ENCODE measurements at places on chromosomes 7 and 10. TPM values are rescaled to one million over a fixed set of nuclear protein-coding genes. Genes with fewer than 3 reads are reported as not detected.

Gene ANKRD61
- 0.23 TPM for total RNA-seq

Gene CAMK2G
- 16.4 TPM for total RNA-seq

Gene RBP3
- not detected for total RNA-seq

Gene TRPV5
- not detected for total RNA-seq

Gene ANKRD30A
- not detected for total RNA-seq

Gene PRPS1L1
- not detected for total RNA-seq

DNA sequence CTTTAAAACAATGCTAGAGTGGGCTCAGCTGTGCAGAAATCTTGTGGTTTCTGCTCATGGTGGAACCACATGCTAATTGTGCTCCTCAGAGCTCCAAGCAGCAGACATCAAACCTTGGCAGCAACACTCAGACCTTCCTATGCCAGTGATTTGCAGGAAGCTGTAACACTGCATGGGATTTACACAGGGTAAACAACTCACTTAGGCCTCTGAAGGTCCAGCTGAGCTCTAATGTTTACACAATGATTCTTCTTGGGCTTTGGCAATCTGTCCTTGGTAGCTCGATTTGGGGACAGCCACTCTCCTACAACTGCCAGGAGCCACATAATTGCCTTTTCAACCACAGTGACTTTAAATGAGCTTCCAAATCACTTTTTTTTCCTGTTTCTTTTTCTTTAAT lies 97.7 kb upstream of the PDLIM1 start:
- no peak for DNase-seq

DNA sequence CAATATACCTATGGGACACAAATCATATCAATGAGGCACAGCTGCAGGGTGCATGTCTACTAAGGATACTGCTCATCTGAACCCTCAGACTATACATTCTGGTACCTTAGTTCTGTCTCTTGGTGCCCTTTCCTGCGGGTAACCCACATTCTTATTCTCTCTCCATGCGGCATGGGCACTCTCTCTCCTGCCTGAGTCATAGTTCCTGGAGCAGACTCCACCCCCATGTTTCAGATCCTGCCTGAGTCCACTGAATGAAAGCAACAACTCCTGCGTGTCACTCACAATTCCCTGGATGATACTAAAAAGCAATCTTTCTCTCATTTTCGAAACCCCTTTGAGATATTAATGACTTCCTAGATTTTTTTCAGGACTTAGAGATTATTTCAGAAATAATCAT lies 653.1 kb upstream of the C7orf33 start:
- no peak for DNase-seq

- DNase-seq: no peak
Observed at GRCh38 chr10:120782336-120782735, 68.8 kb upstream of the WDR11 start.

DNA sequence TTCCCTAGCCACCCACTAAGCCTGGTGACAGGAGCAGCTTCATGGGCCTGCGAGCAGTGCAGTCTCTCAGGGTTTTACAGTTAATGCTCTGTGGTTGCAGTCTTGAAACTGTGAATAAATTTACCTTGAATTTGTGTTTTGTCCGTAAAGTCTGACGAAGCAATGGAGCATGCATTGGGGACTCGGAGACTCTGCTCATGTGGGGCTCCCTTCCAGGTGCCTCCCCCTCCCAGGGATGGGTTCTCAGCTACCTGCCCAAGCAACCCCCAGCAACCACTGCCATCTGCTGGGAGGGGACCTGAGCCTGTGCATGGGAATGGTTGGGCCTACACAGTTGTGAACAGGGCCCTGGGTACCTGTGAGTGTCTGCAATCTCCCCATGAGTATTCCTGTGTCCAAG lies 36.3 kb upstream of the IKZF1 start:
- DNase-seq: no peak

- no peak for DNase-seq
Observed at GRCh38 chr10:111445667-111446066, 368.8 kb downstream of the ADRA2A start.

- no peak for DNase-seq
Observed at GRCh38 chr10:131252567-131253276, 58.8 kb downstream of the TCERG1L start.

- no peak for DNase-seq
Observed at GRCh38 chr10:98326621-98327027, 58.6 kb upstream of the LOXL4 start.

DNA sequence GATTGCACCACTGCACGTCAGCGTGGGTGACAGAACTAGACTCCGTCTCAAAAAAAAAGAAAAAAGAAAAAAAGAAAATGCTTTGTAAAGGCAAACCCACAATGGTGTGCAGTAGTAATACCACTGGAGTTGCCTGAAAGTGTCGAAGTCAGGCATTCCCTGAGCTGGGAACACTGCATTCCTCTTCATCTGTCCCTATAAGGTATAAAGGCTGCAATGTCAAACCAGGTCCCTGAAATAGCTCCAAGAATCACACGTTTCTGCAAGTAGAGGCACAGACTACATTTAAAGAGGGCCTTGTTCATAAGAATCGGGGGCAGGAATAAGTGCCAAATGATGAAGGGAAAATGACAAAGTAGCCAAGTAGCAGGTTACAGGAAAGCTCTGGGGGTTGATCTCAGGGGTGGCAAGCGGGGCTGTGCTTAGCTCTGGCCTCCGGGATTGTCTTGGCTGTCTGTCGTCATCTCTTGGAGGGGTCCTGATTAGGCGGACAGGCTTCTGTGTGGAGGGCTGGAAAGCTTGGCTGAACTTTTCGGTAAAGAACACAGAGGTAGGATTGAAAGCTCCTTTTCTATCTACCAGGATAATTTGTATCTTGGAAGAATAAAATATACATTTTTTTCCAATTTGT lies 109.1 kb downstream of the PFKFB3 start:
- no peak for DNase-seq

DNA sequence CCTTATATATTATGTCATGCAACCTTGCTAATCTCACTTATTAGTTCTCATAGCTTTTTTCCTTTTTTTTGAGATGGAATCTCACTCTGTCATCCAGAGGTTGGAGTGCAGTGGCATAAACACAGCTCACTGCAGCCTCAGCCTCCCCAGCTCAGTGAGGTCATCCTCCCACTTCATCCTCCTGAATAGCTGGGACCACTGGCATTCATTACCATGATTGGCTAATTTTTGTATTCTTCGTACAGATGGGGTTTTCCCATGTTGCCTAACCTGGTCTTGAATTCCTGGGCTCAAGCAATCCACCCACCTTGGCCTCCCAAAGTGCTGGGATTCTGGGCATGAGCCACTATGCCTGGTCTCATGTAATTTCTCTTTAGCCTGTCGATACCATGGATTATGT lies 89.1 kb upstream of the TRIM24 start:
- no peak for DNase-seq

GRCh38 chr7:92056286-92056685 lies 78.0 kb downstream of the CYP51A1 start:
- no peak for DNase-seq

GRCh38 chr7:55502124-55502857 lies 70.0 kb downstream of the VOPP1 start:
- no peak for DNase-seq

DNA sequence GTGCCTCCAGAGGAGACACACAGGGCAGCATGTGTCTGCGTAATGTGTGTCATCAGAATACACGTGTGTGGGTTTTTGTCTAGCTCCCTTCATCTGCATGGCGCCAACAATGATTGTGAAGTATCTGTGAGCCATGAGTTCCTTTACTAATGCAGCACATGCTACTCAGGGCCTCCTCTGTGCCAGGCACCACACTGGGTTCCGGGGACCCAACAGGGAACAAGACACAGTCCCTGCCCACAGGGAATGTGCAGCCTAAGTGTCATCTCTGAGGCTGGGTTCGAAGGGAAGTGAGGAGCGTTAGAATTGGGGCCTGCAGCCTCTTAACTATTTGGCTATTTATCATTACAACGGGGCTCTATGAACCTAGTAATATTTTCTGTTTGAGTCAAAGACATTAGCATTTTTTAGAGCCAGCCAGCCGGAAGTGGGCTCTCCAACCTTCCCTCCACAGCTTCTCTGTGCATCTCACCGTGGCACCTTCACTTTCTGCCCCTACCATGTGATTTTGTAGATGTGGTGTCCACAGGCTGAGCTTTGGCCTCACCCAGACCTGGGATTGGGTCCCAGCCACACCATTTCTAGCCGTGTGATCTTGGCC lies 43.9 kb upstream of the SRGN start:
- no peak for DNase-seq

GRCh38 chr7:122143376-122143750 lies 686 bp downstream of the AASS start:
- DNase-seq: peak; percentile 29

DNA sequence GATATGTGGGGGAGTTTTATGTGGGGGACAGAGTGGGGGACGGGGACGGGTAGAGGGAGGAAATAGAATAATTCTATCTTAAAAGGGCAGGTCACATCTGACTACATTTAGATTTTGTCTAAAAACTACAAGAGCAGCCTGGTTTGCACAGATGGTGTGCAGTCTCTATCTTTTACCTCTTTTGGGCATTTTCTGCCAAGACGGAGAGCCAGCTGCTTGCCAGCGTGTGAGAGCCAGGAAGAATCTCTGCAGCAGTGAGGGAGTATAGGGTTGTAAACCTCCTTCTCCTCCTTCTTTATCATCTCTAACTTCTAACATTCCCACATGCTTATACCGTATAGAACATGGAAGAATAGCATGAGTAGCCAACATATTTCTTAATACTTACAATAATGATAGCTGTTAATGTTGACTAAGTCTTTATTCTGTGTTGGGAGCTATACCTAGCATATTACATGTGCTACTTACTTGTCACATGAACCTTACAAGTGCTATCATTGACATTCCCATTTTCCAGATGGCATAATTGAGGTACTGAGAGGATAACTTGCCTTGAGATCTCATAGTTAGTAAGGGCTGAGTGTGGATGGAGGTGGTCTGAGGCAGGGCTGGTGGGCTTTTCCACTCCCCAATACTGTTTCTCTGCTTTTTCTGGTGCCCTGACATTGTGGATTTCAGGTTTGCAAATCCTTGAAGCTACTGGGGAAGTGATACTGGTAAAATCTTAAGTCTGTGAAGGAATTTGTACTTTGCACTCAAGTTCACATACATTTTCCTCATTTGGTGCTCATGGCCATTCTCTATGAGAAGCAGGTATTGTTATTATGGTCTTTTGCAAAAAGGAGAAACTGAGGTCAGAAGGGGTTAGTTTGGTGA lies 1.1 kb downstream of the ENTPD1 start:
- DNase-seq: no peak

- no peak for DNase-seq
Observed at GRCh38 chr10:93248583-93249227, 175.0 kb downstream of the CYP26A1 start.

GRCh38 chr7:98168904-98169621 lies 42.2 kb upstream of the BHLHA15 start:
- DNase-seq: no peak

DNA sequence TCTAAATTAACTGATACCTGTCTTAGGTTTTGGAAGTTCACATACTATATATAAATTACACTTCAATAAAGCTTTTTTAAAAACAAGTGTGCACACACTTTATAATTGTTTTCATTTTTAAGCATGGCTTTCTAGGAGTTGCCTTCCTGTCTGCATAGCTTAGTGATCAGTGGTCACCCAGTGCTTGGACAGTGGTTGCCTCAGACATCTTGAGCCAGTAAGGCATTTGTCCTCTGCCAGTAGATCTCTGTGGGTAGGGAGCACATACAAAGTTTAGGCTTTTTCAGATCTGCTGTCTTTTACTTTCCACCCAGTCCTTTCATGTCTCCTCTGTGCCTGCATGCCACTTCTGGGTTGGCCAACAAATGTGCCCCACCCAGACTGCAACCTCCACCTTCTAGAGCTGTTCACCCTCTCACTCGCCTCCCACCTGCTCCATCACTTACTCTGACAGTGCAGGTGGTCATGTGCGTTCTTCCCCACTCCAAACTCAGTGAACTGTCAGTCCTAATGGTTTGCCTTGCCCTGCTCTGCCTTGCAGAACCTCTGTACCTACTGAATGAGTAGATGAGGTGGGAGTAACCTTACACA lies 31.7 kb downstream of the TPST1 start:
- DNase-seq: no peak

- peak; percentile 50 for DNase-seq
Observed at GRCh38 chr10:77230194-77230593, 407.4 kb downstream of the KCNMA1 start.

GRCh38 chr7:51982653-51983052 lies 666.0 kb upstream of the COBL start:
- no peak for DNase-seq

DNA sequence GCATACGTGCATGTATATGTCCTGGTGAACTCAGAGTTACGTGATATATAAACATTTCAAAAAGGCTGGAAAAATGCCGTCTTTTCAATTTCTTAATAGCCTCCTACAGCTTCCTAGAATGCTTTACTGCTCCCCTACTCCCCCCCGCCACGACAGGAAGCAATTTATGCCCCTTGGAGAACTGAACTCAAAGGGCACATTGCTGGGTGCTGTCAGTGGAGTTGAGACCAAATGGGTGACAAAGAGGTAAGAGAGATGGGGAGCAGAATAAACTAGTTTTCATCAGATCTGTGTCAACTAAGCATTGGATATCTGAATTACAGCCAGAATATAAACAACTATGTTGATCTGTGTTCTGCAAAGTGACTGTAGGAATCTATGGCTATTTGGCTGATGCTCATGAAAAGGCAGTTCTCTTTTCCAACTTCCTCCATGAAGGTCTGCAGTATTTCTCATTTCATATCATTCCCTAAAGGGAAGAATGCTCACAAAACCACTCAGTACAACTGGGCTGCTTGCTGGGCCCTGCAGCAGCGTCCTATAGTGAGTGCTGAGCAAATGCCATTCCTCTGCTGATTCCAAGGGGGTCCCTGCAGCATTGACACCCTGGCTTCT lies 171.3 kb upstream of the HPS1 start:
- no peak for DNase-seq

GRCh38 chr7:150380463-150380862 lies 1.3 kb downstream of the ZNF775 start:
- no peak for DNase-seq

DNA sequence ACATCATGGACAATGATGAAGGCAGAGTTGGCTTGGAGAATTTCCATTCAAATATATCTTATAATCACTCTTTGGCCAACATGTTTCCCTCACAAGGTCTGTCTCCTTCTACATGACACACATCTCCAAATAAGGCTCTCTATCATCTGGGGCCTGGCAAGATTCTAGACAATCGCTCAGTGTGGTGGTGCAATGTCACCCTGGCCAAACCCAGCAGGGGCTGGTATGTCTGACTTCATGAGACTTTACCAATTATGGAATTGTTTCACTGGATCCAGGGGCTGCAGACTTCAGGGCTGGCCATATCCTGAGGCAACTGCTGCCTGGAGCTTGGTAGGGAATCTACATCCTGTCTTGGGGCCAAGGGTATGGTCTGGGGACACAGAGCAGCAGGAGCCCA lies 319.0 kb downstream of the PLXNA4 start:
- DNase-seq: no peak

GRCh38 chr10:52570490-52570889 lies 202.1 kb downstream of the MBL2 start:
- DNase-seq: no peak

- DNase-seq: no peak
Observed at GRCh38 chr7:25482631-25483030, 254.3 kb upstream of the NPVF start.

DNA sequence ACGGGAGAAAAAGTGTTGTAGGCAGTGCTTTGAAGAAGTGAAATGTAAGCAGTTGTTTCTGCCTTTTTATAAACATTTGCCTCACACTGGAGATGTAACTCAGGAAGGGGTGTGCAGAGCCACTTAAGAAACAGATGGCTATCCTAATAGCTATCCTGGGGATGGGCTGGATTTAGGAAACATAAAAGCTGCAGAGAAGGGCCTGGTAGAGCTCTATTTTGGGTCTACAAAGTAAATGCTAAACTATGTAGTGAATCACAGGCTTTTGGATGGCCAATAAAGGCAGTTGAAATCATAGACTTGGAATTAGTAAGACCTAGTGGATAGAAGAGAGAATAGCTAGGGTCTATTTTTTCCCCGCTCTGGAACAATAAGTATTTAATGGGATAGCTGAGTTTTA lies 79.9 kb upstream of the AGR3 start:
- DNase-seq: peak; percentile 82
